Stomach (tissue), 19 donors: ENCODE measurements at places on chromosomes 16 and 17. TPM values are rescaled to one million over a fixed set of nuclear protein-coding genes. Genes with fewer than 3 reads are reported as not detected.
A peak's percentile ranks its signal among the peaks of the same experiment; 100 is the strongest.

Gene PIK3R5
- total RNA-seq, result 5.1 TPM

Gene SOX8
- total RNA-seq, result 3.3 TPM

Gene KRT31
- total RNA-seq, result not detected

DNA sequence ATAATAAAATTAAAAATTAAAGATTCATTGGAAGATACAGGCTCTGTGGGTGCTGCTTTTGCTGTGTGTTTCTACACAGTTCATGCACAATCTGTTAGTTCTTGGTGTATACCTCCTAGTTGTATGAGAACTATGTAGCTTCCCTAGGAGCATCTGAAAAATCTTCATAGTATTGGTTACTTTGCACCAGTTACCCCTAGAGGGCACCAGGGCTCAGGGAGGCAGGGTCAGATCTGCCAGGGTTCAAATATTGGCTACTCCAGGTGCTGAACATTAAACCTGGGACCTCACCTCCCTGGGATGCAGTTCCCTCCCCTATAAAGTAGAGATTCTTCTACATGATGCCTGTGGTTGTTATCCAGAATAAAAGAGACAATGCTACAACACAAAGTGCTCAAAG lies 583.0 kb upstream of the CDH11 start:
- no peak for DNase-seq
- no peaks in the 10 kb centered on the region for H3K27me3 ChIP-seq
- no peak overlapping the region for H3K4me3 ChIP-seq
- no peaks in the 10 kb centered on the region for H3K36me3 ChIP-seq
- H3K27ac ChIP-seq, result no peak overlapping the region

GRCh38 chr16:8776129-8776584 lies 21.3 kb downstream of the TMEM186 start:
- no peaks in the 10 kb centered on the region for H3K27me3 ChIP-seq
- no peak overlapping the region for H3K4me3 ChIP-seq
- H3K4me1 ChIP-seq, result no peaks in the 10 kb centered on the region
- no peak overlapping the region for H3K27ac ChIP-seq
- H3K36me3 ChIP-seq, result peaks cover 88% of the 10 kb centered on the region

- peak overlapping the region; percentile 87 for H3K4me3 ChIP-seq
- peak; percentile 76 for DNase-seq
- no peaks in the 10 kb centered on the region for H3K27me3 ChIP-seq
- H3K36me3 ChIP-seq, result no peaks in the 10 kb centered on the region
- peak overlapping the region; percentile 95 for H3K27ac ChIP-seq
These were observed 231.9 kb downstream of the SEC14L1 start for GRCh38 chr17:77372444-77373298.

DNA sequence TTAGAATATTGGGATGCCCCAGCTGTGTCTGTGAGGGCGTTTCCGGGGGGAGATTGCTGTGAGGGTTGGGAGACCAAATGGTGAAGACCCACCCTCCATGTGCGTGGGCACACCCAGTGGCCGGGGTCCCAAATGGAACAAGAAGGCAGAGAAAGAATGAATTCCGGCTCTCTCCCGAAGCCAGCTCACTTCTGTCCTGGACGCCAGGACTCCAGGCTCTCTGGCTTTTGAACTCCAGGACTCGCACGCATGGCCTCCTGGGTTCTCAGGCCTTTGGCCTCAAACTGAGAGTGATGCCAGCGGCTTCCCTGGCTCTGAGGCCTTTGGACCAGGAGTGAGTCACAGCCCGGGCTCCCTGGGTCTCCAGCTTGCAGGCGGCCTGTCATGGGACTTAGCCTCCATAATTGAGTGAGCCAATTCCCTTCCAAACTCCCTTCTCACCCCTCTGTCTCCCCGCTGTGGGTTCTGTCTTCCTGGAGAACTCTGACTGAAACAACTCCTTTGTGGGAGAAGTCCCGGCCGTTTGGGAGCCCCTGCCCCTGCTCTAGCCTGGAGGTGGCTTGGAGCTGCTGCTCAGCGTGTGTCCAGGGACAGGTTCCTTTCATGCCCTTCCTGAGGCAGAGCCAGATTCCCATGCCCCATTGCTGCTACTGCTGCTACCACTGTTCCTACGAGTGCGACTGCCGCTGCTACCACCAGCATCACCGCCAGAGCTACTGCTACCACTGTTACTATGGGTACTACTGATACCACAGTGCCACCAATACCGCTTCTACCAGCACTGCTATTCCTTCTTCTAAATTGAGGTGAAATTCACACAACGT lies 49.8 kb upstream of the CBX4 start:
- DNase-seq, result no peak
- no peaks in the 10 kb centered on the region for H3K36me3 ChIP-seq
- H3K4me1 ChIP-seq, result peaks cover 6% of the 10 kb centered on the region
- H3K27me3 ChIP-seq, result peaks cover 82% of the 10 kb centered on the region

GRCh38 chr17:42078396-42079043 lies 19.8 kb downstream of the ZNF385C start:
- no peak for DNase-seq
- H3K4me3 ChIP-seq, result no peak overlapping the region
- no peak overlapping the region for H3K27ac ChIP-seq
- H3K27me3 ChIP-seq, result no peaks in the 10 kb centered on the region
- H3K36me3 ChIP-seq, result no peaks in the 10 kb centered on the region
- no peaks in the 10 kb centered on the region for H3K4me1 ChIP-seq

DNA sequence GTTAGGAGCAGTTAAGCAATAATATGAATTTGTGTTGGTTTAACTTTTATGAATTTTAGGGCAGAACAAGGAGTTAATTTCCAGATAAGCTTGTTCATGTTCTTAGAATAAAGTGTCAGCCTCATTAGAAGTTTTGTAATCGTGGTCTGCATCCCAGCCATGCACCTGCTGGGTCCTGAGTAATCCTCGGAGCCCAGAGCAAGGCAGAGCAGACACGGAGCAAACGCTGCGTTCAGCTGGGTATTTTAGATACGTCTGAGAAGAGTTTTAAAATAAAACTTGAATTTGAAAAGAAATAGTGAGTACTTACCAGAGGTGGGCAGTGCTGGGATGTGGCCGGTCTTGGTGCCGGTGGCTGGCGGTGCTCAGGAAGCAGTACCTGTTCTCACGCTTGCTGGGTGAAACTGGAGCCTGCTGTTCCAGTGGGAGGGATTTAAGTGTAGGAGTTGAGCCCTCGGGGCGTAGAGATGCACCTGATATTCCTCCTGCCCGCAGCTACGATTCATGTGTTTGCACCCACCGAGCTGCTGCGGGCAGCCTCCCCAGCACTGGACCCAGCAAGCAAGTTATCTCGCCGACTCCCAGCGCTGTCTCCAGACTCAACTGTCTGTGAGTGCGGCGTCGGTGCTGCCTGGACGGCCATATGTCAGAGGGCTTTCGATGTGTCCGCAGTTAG lies at the start of gene ZNF750:
ZNF750 (minus strand) TSS at position 406 of the 676 bp plus-strand sequence. CDS start 7,568 bp downstream, outside the sequence.
- no peak within 1 kb of the TSS for H3K27ac ChIP-seq
- H3K27me3 ChIP-seq, result no peaks in the 10 kb centered on the region
- no peak within 1 kb of the TSS for H3K4me3 ChIP-seq
- DNase-seq, result no peak
- no peaks in the 10 kb centered on the region for H3K4me1 ChIP-seq
- H3K36me3 ChIP-seq, result peaks cover 4% of the 10 kb centered on the region

DNA sequence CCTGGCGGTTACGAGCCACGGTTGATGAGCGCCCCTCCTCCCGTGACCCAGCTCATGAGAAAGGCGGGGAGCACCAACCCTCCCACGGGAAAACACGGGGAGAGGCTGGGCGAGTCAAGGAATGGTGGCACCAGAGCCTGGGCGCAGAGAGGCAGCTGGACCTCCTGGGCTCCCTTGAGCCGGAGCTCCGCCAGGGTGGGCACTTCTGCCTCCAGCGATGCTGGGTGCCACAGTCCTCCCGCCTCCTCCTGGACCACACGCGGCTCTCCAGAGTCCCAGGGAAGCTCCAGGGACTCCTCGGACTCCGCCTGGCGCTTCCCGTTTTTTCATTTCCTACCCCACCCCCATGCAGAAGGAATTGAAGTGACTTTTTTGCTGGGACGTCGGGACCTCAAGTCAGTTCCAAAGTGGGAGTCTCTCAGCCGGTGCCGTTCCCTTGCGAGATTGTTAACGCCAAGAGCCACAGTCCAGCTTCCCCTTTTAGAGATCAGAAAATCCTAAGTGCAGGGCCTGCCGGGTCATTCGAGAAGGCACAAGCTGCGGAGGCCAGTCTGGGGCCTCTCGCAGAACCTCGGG lies 6.6 kb upstream of the CBX8 start:
- H3K36me3 ChIP-seq, result no peaks in the 10 kb centered on the region
- no peak overlapping the region for H3K27ac ChIP-seq
- no peak overlapping the region for H3K4me3 ChIP-seq
- no peak for DNase-seq
- H3K4me1 ChIP-seq, result peaks cover 25% of the 10 kb centered on the region
